ENCODE measurements at places on chromosomes 7 and 10.

DNA sequence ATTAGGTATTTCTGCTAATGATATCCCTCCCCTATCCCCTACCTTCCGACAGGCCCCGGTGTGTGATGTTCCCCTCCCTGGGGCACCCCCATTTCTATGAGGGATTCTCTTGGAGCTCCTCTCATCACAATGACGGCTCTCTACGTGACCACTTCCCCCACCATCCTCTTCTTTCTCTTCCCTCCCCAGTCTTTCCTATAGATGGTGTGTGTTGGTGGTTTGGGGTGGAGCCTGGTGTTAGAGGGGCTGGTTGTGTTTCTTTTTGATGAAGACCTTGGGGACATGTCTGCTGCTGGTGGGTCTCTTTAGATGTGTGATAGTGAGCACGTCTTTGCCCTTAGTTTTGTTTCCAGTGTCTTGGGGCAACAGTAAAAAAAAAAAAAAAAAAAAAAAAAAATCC lies 28.6 kb downstream of the RPS24 start:
- no peak for DNase-seq

GRCh38 chr7:123220396-123220795 lies 20.6 kb upstream of the SLC13A1 start:
- no peak for DNase-seq

DNA sequence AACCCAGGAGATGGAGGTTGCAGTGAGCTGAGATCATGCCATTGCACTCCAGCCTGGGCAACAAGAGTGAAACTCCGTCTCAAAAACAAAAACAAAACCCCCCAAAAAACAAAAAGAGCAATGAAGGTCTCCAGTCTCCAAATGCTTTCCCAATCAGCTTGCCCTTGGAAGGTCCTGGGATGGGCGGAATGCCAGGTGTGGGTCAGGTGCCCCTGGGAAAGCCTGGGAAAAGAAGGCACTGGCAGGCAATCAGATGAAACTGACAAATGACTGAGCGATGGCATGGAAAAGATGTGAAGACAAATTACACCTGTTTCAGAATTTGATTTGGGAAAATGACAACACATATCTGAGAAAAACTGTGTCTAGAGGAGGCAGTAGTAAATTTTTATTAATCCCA lies 210.4 kb upstream of the IMMP2L start:
- DNase-seq, result no peak

DNA sequence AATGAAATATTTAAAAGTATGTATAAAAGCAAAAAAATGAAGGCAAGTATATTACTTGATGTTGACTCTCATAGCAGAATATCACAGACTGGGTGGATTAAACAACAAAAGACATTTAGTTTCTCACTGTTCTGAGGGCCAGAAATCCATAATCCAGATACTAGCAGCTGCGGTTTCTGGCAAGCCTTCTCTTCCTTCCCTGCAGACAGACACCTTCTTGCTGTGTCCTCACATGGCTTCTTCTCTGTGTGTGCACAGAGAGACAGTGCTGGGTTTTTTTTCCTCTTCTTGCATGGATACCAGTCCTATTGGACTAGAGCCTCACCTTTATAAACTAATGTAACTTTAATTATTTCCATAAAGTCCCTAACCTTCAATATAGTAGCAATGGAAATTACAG lies 127.9 kb upstream of the AKR1E2 start:
- DNase-seq, result no peak

DNA sequence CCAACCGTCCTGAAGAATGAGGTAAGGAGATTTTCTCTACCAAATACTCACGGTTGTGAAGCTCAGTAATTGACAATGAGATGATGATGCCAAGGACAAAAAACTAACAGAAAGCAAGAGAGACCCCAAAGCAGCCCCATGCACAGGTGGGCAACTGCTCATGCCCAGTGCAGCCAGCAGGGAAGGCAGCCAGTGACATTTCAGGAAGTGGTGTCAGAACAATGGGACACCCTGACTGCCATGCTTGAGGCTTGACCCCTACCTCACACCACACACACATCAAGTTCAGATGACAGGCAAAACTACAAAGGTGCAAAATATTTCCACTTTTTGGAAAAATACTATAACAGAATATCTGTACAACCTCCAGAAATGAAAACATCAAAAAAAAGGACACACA lies 66.9 kb downstream of the CFAP46 start:
- no peak for DNase-seq

Data from effector memory CD4-positive, alpha-beta T cell (primary cell).